ENCODE measurements at places on chromosomes 3 and 15. TPM values are rescaled to one million over a fixed set of nuclear protein-coding genes. Genes with fewer than 3 reads are reported as not detected.

Gene SHQ1
- 9.2 TPM for total RNA-seq

Gene CYP8B1
- total RNA-seq: 0.93 TPM

Gene XIRP1
- 329 TPM for total RNA-seq

Gene FBLN2
- total RNA-seq: 36.6 TPM

Gene CYP19A1
- total RNA-seq: 0.75 TPM
